ENCODE measurements at places on chromosomes 13 and 19. TPM values are rescaled to one million over a fixed set of nuclear protein-coding genes. Genes with fewer than 3 reads are reported as not detected.

GJA3 gene
- not detected for total RNA-seq

DNA sequence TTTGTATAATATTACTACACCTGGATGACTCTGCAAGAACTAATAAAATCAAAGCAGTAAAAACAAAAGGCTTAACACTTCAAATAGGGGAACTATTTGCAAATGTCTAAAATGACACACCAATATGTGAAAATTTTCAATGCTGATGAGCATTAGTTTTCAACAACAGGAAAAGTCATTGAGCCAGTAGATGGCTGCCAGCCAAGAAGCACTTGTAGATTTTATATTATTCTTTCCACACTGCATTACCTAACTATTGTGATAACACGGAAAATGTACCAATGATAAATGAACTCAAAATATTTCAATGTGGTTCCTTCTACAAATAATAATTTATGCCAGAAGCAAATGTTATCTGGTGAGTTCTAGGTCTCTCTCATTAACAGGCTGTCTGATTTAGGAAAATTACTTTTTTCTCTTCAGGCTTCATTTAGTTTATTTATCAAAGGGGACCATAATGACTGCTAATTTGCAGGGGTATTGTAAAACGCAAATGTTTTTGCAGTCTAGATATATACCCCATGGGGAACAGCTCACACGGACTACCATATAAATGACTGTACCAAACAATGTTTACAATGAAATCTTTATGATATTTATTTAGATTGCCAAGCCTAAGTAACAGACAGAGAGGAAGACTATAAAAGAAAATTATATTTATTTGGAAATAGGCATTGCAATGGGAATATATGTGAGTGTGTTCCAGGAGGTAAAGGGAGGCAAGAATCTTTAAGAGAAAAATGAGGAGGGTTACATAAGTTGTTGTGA is 407.8 kb downstream of the LIG4 start:
- H3K27ac ChIP-seq: no peak overlapping the region
- H3K36me3 ChIP-seq: no peaks in the 10 kb centered on the region
- H3K27me3 ChIP-seq: no peaks in the 10 kb centered on the region

DNA sequence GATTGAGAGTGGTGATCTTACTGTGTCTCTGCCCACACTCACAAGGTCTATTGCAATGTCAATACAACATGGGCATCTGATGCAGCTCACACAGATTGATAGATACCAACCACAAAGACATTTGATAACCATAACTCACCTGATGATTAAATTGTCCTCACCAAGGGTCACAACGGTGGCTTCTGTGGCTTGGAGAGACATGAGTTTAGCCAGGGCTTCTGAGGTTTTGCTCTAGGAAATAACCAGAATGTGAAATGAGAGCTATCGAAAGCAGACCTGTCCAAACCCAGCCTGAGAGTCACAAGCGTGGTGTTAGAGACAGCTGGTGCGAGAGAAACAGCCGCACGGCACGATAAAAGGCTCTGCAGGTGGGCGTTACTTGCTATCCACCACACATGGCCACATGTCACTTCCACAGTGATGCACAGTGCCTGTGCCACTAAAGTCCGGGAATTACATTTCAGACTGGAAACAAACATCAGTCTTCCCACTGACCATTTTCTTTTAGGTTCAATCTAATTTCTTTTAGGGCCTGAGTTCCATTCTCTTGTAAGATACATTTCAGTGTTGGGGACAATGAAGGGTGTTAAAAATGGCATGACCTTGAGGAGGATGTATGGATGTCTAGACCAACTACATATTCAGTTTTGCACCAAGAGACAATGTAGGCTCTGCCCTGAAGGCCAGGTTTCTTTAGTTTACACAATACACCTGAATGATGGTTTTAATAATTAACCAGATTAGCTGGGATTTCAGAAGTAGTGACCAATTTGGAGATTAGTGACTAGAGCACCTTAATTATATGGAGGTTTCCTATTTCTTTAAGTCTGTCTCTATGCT is 53.7 kb downstream of the ATP7B start:
- no peaks in the 10 kb centered on the region for H3K4me1 ChIP-seq
- H3K27ac ChIP-seq: no peak overlapping the region
- H3K36me3 ChIP-seq: peaks cover 7% of the 10 kb centered on the region
- no peak for DNase-seq
- no peak overlapping the region for H3K4me3 ChIP-seq

PABPC3 gene
- total RNA-seq: 0.22 TPM

DNA sequence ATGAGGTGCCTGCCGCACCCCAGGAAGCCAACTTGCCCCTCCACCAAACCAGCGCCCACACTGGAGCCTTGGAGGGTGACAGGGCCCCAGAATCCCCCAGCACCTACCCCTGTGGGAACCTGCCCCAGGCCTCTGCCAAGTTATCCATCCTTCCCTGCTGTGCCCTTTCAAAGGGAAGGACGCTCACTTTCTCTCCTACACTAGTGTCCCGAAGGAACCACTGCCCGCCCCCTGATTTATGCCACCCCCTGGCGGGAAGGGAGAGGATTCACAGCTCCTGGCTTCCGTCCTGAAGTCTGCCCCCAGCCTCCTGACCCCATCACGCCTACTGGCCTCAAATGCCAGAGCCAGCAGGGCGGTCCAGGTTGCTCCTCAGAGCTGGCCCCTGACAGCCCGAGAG is 1.4 kb downstream of the EVI5L start:
- H3K36me3 ChIP-seq: no peaks in the 10 kb centered on the region
- peak overlapping the region; percentile 33 for H3K27ac ChIP-seq
- peak overlapping the region; percentile 90 for H3K4me3 ChIP-seq
- H3K27me3 ChIP-seq: peaks cover 5% of the 10 kb centered on the region
- H3K4me1 ChIP-seq: peaks cover 4% of the 10 kb centered on the region
- DNase-seq: peak; percentile 55

DNA sequence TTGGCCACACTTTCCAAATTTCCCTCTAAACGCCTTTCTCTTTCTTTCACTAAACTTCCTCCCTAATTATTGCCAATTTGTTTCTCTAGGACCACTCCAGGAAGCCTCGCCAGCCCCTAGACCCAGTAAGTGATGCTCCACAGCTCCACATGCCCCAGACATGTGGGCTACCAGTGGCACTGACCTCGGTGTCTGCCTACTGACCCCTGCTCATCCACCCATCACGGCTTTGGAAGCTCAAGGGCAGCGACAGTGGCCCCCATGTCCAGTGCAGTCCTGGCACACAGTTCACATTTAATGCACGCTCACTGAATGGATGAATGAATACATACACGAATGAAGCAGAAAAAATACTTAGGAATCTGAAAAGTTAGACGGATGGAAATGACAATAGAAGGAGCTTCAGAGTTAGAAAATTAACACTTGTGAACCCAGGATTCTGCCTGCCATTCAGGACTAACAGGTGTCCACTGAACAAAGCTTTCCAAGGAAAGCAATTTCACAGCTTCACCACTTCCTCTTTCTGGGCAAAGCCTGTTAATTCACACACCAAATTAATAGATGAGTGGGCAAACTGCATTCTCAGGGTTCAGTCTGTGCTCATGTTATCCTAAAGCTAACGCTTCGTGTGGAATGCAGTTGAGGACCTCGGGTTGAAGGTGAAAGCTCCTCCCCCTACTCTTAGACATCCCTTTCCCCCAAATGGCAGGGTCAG is 50.9 kb downstream of the CCDC70 start:
- H3K4me1 ChIP-seq: peaks cover 17% of the 10 kb centered on the region
- H3K4me3 ChIP-seq: peak overlapping the region; percentile 64
- no peak for DNase-seq

SMIM44 gene
- total RNA-seq: not detected

Measured in glutamatergic neuron (in vitro differentiated cells).